ENCODE measurements at places on chromosomes 11 and 22. TPM values are rescaled to one million over a fixed set of nuclear protein-coding genes. Genes with fewer than 3 reads are reported as not detected.

DNA sequence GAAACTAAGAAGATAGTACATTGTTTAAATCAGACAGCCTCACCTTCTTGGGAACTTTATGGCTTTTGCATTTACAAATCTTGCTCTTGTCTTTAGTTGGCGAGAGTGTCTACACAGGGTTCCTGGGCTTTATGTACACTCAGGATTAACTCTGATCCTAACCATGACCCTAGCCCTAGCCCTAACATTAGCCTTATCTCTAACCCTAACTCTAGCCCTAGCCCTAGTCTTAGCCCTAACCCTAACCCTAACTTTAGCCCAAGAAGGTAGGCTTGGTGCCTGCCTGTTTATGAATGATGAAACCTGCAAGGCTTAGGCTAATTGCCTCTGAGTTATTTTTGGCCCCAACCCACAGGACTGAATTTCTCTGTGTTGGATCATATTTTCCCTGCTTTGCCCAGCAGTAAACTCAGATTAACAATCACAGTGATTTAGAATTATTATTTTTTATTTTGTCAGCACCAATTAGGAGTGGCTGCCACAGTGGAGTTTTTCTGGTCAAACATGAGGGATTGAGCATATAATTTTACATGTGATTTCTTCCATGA, 44.1 kb upstream of the OR9Q1 start:
- no peak for DNase-seq

DNA sequence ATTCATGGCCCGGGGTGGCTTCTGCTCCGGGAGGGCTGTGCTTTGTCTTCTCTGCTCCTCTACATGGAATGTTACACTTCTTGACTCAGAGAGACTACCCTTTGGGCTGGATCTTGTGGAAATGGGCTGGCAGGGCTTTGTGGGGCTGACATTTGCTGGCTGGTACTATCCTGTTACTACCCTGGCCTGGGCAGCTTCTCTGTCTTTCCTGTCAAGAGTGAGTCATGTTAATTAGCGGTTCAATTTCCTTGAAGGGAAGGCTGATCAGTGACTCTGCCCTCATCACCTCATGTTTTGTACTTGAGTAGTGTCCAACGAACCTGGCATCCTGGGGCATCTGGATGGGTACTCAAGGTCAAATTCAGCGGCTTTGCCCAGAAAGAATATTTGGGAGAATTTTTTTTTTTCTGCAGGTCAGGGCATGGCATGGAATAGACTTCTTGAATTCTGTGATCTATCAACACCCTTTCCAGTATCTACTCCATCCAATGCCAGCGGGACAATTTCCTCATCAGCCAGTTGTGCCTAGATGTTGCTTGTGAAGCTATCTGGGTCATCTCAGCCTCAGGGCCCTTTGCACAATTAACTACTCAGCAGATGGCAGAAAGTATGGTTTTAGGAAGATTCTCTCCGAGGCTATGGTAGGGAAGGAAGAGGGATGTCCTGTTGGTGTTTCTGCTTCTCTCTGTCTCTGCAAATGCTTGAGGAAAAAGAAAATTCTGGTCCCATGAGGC, 140.5 kb upstream of the PLET1 start:
- no peak for DNase-seq

- DNase-seq, result no peak
Measured at GRCh38 chr22:32808038-32808445, 6.5 kb downstream of the TIMP3 start.

DNA sequence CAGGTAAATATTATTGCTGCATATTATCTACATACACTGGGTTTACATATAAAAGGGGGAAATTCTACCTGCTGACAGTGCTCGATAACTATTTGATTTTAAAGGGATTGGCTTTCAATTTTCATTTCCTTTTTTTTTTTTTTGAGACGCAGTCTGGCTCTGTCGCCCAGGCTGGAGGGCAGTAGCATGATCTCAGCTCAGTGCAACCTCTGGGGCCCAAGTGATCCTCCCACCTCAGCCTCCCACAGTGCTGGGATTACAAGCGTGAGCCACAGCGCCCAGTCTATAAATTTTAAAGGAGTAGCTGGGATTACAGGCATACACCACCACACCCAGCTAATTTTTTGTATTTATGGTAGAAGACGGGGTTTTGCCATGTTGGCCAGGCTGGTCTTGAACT, 3.2 kb upstream of the PCF11 start:
- no peak for DNase-seq

DNA sequence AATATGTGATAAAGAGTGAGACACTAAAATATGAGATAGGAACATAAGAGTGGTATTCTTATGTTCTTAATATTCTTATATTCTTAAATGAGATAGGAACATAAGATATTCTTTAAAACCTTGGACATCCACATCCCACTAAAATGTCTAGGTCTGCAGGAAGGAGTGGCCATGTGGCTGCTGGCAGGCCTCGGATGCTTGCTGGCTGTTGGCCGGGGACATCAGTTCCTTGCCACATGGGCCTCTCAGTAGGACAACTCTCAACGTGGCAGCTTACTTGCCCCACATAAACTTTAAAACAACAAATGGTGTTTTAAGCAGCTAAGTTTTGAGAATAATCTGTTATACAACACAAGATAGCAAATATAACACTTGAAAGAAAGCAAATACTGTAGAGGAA, 240.1 kb downstream of the CASP12 start:
- DNase-seq, result no peak

The OR8G1 gene
- not detected for polyA plus RNA-seq

- no peak for DNase-seq
Measured at GRCh38 chr11:17778352-17778751, 43.8 kb downstream of the KCNC1 start.

DNA sequence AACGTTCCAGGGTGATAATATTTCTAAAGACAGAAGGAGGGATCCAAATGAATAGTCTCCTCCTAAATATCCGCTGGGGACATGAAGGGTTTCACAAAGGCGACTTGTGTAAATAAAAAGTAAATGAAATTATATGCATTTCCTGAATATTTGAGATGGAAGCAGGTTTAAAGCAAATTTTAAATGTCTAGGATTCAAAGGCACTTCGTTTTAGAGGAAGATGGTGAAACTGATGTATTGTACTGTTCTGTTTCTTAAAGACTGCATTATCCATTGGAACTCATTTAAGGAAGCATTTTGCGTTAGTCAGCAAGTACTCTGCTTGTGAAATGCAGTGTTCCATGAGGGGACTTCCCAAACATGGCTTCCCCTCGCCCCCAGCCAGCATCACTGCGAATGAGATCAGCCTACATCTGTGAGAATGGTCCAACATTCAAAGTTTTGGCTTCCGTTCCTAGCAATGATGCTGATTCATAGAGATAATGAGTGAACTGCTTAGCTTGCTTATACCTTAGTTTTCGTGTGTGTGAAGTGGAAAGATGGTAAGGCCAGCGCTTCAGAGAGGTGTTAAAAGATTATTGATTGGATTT, 1.5 kb downstream of the RAB39A start:
- no peak for DNase-seq

- DNase-seq, result peak; percentile 74
Measured at GRCh38 chr11:126112547-126112946, 49.9 kb upstream of the CDON start.
